Neural progenitor cell (in vitro differentiated cells): ENCODE measurements at places on chromosomes 11 and 22.

DNA sequence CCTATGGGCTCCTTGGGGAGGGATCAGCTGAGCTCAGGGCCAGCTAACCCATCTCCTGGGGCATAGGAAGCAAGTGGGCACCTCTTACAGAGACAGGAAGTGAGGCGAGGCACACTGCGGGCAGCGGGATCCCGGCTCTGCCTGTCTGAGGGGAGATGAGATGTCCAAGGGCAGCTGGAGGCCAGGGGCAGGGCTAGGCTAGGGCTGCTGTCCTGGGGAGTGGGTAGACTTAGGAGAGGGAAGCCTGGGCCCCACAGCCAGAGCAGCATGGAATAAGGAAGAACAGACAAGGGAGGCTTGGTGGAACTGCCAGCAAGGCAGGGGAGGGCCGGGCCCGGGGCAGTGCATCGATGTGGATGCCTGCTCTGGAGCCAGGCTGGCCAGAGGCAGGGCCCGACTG lies 76.3 kb downstream of the MORC2 start:
- DNase-seq = no peak

GRCh38 chr11:18785411-18785810 lies 6.2 kb downstream of the PTPN5 start:
- DNase-seq = no peak

DNA sequence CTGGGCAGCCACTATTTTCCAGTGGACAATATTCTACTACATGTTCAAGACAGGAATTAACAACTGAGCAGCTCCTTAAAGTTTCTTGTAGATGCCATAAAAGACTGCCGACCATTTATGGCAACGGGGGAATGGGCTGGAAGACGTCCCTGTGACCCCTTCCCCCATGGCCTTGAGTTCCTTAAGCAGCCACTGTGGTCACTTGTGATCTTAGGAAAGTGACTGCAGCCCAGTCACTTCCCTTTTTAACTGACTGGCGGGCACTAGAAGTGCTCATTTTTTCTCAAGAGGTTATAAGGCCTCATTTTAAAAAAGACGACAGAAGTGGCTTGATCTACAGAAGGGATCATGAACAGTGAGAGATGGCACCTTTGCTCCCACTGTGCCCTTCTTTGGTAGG lies 153.2 kb upstream of the NARS2 start:
- DNase-seq = no peak

- peak; percentile 45 for DNase-seq
Observed at GRCh38 chr22:35915477-35916013, 113.1 kb downstream of the RBFOX2 start.

GRCh38 chr22:40413873-40414272 lies 43.5 kb downstream of the SGSM3 start:
- no peak for DNase-seq
